ENCODE measurements at places on chromosomes 7 and 10.

DNA sequence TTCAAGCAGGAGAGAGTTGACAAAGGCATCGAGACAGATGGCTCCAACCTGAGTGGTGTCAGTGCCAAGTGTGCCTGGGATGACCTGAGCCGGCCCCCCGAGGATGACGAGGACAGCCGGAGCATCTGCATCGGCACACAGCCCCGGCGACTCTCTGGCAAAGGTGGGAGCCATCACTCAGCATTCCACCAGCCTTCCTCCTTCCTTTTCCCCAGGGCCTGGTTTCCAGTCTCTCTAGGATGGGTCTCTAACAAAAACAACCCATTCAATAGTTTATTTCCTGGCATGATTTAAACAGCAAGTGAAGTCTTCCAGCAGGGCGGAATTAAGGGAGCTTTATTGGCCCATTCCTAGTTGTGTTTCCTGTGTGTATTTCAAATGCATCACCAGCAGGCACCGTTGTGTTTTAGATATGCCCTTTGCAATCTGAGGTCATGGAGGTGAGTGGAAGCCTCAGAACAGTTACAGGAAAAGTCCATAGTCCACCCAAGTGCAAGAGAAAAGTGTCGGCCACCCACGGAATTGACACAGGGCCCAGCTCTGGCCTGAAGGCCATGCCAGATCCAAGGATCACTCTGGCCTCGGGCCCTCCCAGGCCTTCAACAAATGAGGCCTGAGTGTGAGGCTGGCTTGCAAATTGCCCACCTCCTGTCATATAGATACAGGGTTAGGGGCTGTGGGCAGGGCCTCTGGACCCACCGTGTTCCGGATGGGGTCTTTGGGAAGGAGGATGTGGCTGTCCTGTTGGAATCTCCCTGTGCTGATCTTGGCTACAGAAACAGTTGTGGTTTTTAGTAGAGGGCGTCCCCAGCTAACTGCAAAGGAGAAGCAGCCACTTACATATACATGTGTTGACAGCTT is 46.9 kb upstream of the TRIM8 start:
- DNase-seq, result no peak

DNA sequence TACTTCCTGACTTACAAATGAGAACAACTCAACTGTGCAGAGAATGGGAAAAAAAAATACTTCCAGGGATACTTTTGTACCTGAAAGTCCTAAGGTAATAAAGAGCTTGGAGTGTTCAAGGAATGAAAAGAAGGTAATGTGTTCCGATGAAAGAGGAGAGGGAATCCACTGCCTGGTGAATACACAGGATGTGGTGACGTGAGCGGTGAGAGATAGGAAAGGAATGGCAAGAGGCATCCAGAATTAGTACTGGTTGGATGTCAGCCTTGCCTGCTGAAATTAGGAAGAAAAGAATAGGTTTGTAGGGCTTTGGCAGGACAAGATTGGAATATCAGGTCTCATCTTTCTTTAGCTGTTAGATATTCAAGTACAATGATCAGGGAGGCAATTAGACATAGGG is 347.7 kb downstream of the POM121L12 start:
- no peak for DNase-seq

DNA sequence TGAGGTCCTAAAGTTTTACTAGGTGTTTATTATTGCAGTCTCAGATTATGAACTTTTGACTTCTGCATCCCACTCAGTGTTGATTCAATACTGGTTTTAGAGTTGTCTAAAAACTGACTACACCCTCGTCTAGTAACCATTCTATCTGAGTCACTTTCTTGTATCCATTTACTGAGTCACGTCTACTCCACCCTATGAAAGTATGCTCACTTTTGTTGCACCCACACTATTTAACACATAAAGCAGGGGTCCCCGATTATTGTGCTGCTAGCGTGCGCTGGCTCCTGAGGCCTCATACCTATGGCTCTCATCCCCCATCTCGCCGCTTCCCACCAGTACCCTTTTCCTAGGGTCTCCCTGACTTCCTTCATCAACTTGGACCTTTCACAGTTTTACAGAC is 2.0 kb downstream of the SAMD9 start:
- no peak for DNase-seq

DNA sequence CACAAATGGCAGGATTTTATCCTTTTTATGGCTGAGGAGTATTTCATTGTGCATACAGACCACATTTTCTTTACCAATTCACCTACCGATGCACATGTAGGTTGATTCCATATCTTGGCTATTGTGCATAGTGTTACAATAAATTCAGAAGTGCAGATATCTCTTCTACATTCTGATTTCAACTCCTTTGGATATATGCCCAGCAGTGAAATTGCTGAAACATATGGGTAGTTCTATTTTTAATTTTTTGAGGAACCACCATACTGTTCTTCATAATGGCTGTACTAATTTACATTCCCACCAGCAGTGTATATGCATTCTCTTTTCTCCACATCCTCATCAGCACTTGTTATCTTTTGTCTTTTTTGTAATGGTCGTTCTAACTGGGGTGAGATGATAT is 1290.3 kb downstream of the XPNPEP1 start:
- no peak for DNase-seq

- DNase-seq, result no peak
Observed at GRCh38 chr7:13144673-13145072, 457.2 kb downstream of the ARL4A start.

DNA sequence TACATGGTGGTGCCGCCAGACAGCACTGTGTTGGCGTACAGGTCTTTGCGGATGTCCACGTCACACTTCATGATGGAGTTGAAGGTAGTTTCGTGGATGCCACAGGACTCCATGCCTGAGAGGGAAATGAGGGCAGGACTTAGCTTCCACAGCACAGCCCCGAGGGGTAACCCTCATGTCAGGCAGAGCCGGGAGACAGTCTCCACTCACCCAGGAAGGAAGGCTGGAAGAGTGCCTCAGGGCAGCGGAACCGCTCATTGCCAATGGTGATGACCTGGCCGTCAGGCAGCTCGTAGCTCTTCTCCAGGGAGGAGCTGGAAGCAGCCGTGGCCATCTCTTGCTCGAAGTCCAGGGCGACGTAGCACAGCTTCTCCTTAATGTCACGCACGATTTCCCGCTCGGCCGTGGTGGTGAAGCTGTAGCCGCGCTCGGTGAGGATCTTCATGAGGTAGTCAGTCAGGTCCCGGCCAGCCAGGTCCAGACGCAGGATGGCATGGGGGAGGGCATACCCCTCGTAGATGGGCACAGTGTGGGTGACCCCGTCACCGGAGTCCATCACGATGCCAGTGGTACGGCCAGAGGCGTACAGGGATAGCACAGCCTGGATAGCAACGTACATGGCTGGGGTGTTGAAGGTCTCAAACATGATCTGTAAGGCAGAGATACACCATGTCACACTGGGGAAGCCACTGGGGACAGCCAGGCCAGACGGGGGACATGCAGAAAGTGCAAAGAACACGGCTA is 104.6 kb upstream of the TNRC18 start:
- DNase-seq, result no peak

DNA sequence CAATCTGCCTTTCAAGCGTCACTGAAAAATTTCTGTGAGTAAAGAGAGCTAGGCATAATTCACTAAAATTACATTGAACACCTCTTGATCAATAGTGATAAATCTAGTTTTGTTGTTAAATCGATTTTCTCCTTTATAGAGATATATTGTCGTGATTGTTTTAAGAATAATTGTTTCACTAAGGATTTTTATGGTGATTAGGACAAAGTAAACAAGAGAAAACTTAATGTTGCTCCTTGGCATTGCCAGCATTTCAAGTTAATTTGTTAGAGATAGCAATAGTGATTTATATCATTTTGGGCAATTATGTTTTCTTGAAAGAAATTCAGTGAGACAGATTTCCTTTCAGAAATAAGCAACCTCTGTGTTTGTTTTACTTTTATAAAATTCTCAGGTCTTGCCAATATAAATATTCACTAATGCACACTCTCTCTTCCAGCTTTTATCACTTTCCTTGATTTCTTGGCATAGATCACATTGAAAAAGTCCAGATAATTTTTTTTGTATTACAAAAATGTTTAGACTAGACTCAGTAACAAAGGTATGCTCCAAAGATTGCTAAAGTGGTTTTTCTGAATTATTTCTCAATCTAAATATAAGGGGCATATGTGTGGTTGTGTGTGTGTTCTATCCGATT is 538.7 kb downstream of the TFEC start:
- no peak for DNase-seq

DNA sequence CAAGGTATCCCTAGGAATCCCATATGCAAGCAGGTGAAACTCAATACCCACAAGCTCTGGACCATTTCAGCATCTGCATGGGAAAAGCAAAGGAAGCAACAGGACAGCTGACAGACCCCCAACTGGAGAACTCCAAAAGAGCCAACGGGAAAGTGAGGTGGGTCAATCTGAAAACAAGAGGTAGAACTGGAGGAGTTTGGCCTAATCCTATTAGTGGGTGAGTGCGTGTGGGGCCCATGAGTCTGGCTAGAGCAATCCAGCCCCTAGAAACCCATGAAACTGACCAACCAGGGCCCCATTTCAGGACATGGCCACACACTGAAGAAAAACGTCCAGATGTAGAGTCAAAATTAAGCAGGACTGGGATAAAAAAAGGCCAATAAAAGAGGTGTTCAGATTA is 26.6 kb upstream of the WNT8B start:
- no peak for DNase-seq

- DNase-seq, result no peak
Observed at GRCh38 chr10:70911386-70911785, 23.0 kb upstream of the PCBD1 start.

GRCh38 chr10:132827861-132828539 is 42.1 kb upstream of the NKX6-2 start:
- DNase-seq, result no peak

DNA sequence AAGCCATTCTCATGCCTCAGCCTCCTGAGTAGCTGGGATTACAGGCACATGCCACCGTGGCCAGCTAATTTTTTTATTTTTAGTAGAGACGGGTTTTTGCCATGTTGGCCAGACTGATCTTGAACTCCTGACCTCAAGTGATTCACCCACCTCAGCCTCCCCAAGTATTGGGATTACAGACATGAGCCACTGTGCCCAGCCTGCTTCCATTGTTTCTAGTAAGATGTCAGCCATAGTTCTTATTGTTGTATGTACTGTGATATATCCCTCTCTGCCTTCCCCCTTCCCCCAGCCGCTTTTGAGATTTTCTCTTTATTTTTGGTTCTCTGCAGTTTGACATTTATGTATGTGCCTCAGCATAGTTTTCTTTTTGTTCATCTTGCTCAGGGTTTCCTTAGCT is 87.9 kb upstream of the KLF14 start:
- no peak for DNase-seq

GRCh38 chr10:48983648-48984351 is 44.2 kb upstream of the LRRC18 start:
- DNase-seq, result no peak

GRCh38 chr7:8773518-8773917 is 340.1 kb downstream of the NXPH1 start:
- DNase-seq, result no peak

DNA sequence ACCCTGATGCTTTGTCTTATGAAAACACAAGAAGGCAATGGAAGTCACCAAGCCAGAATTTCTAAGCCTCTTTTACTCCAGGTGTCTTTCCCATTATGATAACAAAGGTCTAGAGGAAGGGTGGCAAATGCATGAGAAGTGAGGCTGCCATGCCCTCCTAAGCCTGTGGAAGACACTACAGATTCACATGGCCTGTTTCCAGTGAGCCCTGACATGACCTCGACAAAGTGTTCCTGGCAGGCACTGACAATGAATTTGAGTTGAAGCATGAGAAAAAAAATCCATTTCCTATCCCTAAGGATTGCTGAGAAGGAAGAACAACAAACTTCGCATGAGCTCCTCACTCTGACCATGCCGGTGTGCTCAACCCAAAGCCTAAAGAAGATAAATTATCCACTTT is 268.0 kb downstream of the HTR7 start:
- no peak for DNase-seq

GRCh38 chr10:60798031-60798430 is 19.8 kb downstream of the CDK1 start:
- DNase-seq, result no peak
